ENCODE measurements at places on chromosomes 2 and 18.

DNA sequence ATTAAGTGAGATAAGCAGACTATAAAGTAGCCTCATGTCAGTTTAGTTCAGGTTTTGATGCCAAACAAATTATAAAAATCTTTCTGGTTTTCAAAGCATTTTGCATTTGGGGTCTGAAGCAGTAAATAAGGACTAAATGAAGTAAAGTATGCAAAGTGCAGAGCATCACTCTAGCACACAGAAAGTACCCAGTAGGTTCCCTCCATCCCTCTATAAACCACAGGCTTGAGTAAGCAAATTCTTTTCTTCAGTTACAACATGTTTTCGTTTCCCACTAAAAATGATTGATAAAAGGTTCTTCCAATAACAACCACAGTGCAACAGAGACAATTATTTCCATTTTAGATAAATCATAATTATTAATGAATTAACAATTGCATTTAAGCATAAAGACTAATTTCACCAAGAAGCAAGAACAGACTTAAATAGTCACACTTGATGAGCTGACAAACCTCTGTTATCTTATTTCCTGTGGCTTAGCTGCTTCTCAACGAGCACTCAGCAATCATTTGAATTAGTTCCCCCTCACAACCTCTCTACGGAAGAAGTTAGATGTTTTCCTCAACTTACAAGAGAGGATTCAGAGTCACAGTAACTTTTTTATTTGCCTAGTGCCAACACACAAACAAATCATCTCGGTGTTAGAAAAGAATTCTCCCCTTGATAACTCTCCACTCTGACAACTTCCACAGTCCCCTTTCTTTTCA, 249.8 kb downstream of the NBAS start:
- DNase-seq, result no peak

- DNase-seq, result no peak
Observed at GRCh38 chr18:8868779-8869415, 163.5 kb downstream of the MTCL1 start.

DNA sequence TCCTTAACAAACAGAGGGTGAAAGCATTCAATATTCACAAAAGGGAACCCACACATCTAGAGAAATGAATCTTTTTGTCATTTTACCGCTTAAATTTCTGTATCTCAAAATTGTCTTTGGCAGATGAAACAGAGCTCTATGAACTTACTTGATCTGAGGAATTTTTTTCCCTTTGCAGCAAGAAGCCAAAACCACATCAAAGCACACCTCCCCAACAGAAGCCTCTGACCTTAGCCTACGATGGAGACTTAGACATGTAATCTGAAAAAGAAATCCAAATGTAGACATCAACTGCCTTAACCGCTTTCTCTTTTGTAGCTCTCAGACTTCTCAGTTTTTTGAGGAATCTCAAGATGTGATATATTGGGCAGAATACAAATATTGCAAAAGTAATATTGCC, 287.9 kb upstream of the HNMT start:
- DNase-seq, result no peak

DNA sequence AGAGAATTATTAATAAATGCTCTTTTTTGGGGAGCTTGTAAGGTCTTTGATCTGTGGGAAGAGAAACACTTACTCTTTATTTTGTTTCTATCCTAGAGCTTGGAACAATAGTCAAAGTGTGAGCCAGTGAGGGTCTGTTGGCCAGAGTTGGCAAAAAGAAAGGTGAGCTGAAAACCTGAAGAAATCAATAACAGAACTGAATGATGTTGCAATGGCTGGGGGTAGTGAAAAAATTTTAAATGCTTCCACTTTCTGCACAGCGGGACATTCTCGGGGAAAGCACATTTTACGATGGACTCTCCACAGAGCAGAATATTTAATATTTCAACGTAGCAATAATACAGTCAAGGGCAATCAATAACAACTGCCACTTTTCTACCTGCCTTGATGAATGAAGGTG, 78.9 kb downstream of the SKA1 start:
- no peak for DNase-seq

- no peak for DNase-seq
Observed at GRCh38 chr2:7825591-7826312, 856.1 kb upstream of the ID2 start.

GRCh38 chr2:36356298-36356989, 866 bp downstream of the CRIM1 start:
- DNase-seq, result peak; percentile 17

- DNase-seq, result no peak
Observed at GRCh38 chr2:101041413-101041812, 39.3 kb downstream of the RPL31 start.

GRCh38 chr2:105116348-105116747, 78.5 kb downstream of the MRPS9 start:
- no peak for DNase-seq

- no peak for DNase-seq
Observed at GRCh38 chr2:173681881-173682650, 283.1 kb downstream of the SP3 start.

- DNase-seq, result no peak
Observed at GRCh38 chr18:63312019-63312409, 7.6 kb downstream of the BCL2 start.

DNA sequence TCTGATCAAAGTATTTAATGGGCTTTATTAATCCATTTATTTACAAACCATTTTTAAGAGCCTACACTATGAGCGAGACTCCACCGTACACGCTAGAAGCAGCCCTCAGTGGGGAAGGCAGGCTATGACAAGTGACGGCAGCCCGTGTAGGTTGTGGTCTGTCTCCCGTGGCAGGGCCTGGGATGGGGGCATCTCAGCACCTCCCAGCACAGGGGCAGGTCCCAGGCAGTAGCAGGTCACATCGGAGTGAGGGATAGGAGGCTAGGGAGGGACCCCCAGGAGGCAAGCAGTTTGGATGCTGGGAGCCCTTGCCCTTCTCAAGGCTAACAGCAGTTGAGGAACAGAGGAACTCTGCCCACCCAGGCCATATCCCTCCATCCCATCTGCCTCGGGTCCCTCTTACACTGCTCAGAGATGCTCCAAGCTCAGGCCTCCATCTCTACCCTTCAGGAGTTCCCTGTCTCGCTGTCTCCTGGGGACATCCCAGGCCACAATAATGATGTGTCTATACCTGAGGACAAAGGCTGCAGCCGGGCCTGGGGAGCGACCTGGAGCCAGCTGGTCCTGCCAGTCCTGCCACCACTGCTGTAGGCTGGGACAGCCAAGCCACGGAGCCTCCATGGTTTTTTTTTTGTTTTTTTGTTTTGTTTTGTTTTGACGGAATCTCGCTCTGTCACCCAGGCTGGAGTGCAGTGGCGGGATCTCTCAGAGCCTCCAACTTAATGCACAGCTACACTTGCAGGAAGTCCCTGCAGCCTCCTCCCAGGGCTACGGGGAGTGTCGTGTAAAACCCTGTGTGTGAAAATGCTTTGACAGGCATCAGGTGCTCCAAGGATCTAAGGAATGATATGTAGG, 92.0 kb downstream of the NDUFA10 start:
- DNase-seq, result no peak

DNA sequence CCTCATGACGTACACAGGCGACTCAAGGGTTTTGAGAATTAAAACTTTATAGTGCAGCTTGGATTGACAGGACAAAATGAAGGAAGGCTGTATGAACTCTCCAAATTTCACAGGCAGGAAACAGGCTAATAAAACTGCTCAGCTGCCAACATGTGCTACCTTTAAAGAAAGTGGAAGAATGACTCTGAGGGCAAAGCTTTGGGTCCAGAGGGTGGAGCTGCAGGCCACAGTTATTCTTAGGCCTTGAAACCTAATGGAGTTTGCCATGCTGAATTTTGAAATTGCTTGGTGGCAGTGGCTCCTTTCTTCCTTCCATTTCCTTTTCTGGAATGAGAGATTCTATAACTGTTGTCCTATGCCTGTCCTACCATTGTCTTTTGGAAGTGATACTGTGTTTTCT, 34.8 kb downstream of the HAT1 start:
- DNase-seq, result no peak

DNA sequence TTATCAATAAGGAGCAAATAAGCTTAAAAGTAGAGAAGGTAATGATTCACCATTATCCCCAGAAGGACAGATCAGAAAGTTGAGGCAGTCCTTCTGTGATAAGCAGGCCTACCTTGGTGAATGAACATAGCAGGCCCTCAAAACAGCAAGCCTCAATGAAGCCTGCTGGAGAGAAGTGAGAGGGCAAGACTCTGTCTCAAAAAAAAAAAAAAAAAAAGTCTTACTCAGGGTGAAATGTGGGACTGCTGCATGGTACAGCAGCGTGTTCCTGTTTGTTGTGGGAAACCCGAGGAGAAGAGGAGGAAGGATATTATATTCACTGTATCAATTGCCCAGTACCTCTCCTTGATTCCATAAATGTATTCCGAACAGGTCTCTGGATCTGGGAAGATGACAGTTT, 8.7 kb upstream of the HAT1 start:
- DNase-seq, result no peak

GRCh38 chr2:39981883-39982311, 202.8 kb upstream of the THUMPD2 start:
- DNase-seq, result no peak

GRCh38 chr2:162518894-162519293, 175.0 kb downstream of the GCA start:
- no peak for DNase-seq

- DNase-seq, result no peak
Observed at GRCh38 chr2:46170611-46171350, 126.4 kb upstream of the EPAS1 start.

DNA sequence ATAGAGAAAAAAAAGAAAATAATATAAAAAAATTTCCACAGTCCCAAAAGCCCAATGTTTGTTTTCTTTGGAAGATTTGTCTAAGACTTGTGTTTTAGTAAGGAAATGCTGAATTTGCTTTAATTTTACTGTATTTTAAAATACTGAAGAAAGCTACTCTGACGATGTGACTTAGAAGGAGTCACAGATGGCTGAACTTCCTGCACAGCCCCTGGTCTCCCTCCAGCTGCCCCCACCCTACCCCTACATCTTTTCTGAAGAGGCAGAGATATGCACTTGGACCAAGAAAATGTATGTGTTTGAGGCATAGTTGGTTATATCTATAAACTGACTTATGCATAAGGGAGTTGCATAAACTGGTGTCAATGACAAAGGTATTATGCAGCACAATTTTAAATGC, 172.3 kb downstream of the CDH2 start:
- no peak for DNase-seq

GRCh38 chr2:60832621-60833020, 48.8 kb upstream of the REL start:
- no peak for DNase-seq

GRCh38 chr2:86283411-86284030, 53.9 kb downstream of the REEP1 start:
- DNase-seq, result no peak

DNA sequence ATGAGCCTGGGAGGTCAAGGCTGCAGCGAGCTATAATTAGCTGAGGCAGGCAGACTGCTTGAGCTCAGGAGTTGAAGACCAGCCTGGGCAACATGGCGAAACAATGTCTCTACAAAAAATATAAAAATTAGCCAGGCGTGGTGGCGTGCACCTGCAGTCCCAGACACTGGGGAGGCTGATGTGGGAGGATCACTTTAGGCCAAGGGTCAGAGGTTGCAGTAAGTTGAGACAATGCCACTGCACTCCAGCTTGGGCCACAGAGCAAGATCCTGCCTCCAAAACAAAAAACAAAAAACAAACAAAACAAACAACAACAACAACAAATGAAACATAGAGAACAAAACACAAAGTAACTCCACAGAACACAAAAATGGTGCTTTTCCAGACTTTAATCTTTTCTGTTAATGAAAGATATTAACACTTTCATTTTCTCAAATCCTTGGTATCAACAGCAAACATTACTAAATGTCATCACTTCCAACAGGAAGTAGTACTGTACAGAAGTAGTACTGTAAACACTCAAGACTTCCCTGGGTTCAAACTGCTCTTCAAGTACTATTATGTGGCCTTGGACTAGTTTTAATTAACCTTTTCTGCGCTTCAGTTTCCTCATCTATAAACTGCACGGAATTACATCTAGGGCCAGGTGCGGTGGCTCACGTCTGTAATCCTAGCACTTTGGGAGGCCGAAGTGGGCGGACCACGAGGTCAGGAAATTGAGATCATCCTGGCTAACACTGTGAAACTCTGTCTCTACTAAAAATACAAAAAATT, 27.9 kb downstream of the PUM2 start:
- no peak for DNase-seq

GRCh38 chr2:160167089-160167740, 32.9 kb downstream of the ITGB6 start:
- no peak for DNase-seq

GRCh38 chr2:112161431-112162145, 23.4 kb downstream of the FBLN7 start:
- no peak for DNase-seq

GRCh38 chr2:86566158-86566820, 3.0 kb upstream of the CHMP3 start:
- DNase-seq, result no peak

- DNase-seq, result no peak
Observed at GRCh38 chr18:61957801-61958516, 65.2 kb upstream of the RNF152 start.

GRCh38 chr18:32888306-32888705, 115.5 kb upstream of the KLHL14 start:
- no peak for DNase-seq

DNA sequence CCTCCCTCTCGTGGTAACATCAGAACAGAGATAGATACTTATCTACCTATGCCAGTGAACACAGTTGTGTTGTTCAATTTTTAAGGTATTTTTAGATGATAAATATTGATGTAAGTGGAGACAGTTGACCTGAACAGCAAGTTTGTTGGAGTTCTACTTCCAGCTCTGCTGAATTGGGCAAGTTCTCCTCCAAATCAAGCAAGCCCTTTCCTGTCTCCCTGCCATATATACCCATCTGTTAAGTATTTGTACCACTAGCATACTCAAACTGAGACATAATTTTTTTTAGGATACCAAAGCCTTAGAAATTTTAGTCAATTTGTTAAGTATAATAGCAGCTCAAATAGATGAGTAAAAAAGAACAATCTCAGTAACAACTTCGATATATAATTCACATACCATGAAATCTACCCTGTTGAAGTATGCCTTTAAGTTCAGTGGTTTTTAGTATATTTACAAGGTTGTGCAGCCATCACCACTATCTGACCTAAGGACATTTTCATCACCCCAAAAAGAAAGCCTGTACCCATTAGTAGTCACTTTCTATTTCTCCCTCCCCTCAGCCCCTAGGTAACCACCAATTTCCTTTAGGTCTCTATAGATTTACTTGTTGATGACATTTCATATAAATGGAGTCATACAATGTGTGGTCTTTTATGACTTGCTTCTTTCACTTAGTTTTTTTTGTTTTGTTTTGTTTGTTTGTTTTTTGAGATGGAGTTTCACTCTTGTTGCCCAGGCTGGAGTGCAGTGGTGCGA, 61.8 kb downstream of the COX7A2L start:
- no peak for DNase-seq

DNA sequence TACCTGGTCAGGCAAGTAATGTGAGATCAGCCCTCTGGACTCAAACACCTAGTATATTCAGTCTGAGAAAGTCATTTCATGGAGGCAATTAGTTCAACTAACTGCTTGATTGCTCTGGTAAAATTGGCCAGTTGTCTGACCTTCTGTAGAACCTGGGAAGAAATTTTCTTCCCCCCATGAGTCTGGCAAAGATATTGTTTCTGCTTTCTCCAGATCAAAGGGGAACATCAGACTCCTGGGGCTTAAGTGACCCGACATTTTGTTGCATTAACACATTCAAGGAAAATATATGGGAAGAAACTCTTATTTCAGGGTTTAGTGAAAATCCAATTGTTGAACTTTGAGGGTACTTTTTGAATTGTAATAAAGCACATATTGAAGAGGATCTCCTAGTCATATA, 375.1 kb downstream of the SUCLG1 start:
- no peak for DNase-seq

GRCh38 chr2:63049211-63049969, 1.2 kb upstream of the OTX1 start:
- no peak for DNase-seq

GRCh38 chr2:157830696-157831570, 45.2 kb downstream of the ACVR1 start:
- no peak for DNase-seq
